ENCODE measurements at places on chromosomes 5 and 9.

GRCh38 chr5:167767795-167768194 lies 523.6 kb upstream of the WWC1 start:
- DNase-seq: no peak

- no peak for DNase-seq
These were observed 125.5 kb upstream of the RASGRF2 start for GRCh38 chr5:80834710-80835109.

GRCh38 chr9:137028263-137029057 lies 423 bp upstream of the ABCA2 start:
- peak; percentile 35 for DNase-seq

- peak; percentile 1 for DNase-seq
These were observed 169.0 kb upstream of the PANK3 start for GRCh38 chr5:168747987-168748777.
